ENCODE measurements at places on chromosomes 3 and 15.
A peak's percentile ranks its signal among the peaks of the same experiment; 100 is the strongest.

DNA sequence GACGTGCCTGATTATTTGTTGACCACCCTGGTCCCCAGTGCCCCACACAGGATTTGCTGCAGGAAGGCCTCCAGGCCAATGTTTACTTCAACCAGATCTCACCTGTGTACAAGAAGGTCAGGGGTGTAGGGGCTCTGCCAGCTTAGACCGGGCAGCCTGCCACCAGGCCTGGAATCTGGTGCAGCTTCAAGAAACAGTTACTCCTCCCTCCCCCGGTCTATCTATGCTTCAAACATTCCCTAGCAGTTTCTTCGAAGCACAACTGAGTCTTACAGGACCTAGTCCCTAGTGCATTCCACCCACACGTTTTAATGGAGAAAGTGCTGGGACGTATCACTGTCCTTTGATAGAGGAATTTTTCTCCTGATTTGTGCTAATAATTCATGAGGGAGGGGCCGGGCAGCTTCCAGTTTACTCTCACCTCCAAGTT is 8.0 kb downstream of the SH3BP5 start:
- DNase-seq = no peak
- peak overlapping the region; percentile 78 for H3K27ac ChIP-seq
- H3K27me3 ChIP-seq = no peaks in the 10 kb centered on the region
- peaks cover 49% of the 10 kb centered on the region for H3K4me1 ChIP-seq

- no peaks in the 10 kb centered on the region for H3K27me3 ChIP-seq
- no peaks in the 10 kb centered on the region for H3K36me3 ChIP-seq
- DNase-seq = no peak
- no peaks in the 10 kb centered on the region for H3K4me1 ChIP-seq
- no peak overlapping the region for H3K27ac ChIP-seq
- no peak overlapping the region for H3K4me3 ChIP-seq
Measured at GRCh38 chr3:180229113-180229512, 192.4 kb upstream of the PEX5L start.

- H3K27ac ChIP-seq = peak overlapping the region; percentile 42
- DNase-seq = peak; percentile 36
- H3K4me1 ChIP-seq = peaks cover 3% of the 10 kb centered on the region
- no peaks in the 10 kb centered on the region for H3K36me3 ChIP-seq
Measured at GRCh38 chr15:57395292-57395691, 19.0 kb downstream of the CGNL1 start.

DNA sequence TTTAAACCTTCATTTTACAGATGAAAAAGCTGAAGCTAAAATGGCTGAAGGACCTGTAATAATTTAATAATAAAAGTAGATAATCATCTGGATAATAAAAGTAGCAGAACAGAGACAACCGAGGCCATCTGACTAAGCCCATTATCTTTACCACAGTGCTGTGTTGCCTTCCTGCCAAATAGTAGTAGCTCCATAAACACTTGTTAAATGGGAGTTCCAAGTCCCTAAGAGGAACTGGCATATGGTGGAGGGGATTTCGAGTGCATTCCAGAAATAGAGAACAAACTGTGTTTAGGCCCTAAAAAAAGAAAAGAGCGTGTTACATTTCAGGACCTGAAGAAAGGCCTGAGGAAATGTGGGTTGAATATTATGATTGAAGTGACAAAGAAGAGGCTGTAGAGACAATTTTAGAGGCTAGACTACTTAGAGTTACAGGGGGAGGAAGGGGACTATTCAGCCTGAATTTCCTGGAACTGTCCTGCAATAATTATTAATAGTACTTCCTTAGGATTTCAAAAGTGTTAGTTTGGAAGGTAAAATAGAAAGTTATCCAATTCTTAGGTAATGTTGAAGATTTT is 424.3 kb downstream of the ROBO2 start:
- H3K27ac ChIP-seq = no peak overlapping the region
- no peaks in the 10 kb centered on the region for H3K27me3 ChIP-seq
- no peaks in the 10 kb centered on the region for H3K36me3 ChIP-seq
- no peak overlapping the region for H3K4me3 ChIP-seq
- H3K4me1 ChIP-seq = peaks cover 5% of the 10 kb centered on the region

GRCh38 chr3:127452321-127452821 is 138.2 kb downstream of the TPRA1 start:
- peaks cover 47% of the 10 kb centered on the region for H3K4me1 ChIP-seq
- H3K27ac ChIP-seq = no peak overlapping the region
- no peak overlapping the region for H3K4me3 ChIP-seq
- peaks cover 27% of the 10 kb centered on the region for H3K27me3 ChIP-seq
- no peak for DNase-seq

DNA sequence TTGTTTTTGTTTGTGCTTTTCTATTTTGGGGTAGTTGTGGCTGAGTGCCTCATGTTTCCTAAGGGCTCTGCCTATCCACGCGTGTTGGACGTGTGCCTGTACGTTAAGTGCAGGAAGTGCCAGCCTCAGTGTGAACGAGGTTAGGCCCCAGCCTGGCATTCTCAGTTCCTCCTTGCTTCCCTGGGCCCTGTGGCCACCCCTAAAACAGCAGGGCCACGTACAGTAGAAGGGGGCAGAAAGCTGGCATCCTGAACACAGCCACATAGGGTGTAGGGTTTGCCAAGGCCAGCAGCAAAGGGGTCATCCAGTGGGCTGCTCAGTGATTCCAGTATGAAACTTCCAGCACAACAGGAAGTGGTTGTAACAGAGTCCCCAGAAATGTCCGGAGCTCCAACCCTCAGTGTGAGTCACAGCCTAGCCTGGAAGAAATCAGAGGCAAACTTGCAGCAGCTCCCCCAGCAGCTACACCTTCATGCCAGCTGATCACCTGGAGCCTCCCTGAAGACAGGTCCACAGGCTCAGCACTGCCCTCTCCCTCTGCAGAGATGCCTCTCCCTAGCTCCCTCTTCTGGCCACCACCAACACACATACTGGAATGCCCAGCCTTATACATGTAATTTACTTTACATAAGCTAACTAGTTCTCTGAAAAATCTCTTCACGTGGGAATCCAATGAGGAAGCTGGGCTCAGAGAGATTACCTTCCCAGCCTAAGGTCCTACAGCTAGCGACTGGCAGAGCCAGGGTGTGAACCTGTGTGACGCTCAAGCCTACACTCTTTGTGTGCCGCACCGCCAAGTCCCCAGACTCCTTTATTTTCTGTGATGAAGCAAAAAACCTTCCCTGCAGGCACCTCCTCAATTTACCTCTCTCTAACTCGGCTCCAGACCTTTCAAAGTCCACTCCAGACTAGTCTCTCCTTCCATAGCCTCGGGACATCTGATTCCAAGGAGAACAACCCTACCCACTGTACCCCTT is 26.6 kb downstream of the ILDR1 start:
- no peaks in the 10 kb centered on the region for H3K4me1 ChIP-seq
- H3K4me3 ChIP-seq = no peak overlapping the region
- DNase-seq = no peak
- H3K27me3 ChIP-seq = no peaks in the 10 kb centered on the region
- H3K27ac ChIP-seq = no peak overlapping the region

DNA sequence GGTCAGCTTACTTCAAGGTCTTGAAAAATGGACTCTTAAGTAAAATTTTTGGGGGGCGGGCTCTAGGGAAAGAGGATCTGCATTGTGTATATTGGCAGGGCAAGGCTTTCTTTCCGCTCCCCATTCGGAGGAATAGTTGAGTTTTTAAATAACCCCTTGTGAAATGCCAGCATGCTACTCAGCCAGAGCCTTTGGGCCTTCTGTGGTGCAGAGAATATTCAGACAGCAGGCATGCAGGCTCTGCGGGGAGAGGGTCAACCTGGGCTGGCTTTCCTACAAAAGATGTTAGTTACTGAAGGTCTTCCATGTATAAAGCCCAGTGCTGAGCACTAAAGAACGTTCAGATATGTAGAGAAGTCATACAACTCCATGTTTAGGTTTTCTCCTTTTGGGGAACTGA is 40.6 kb downstream of the ADAMTSL3 start:
- H3K27ac ChIP-seq = no peak overlapping the region
- H3K4me1 ChIP-seq = peaks cover 7% of the 10 kb centered on the region
- no peaks in the 10 kb centered on the region for H3K27me3 ChIP-seq
- H3K4me3 ChIP-seq = no peak overlapping the region
- H3K36me3 ChIP-seq = no peaks in the 10 kb centered on the region
- DNase-seq = no peak

Data from spinal cord (tissue), 10 donors.